Activated CD4-positive, alpha-beta T cell treated with anti-CD3 and anti-CD28 coated beads, Interleukin-2, amount 50 U/mL, for 4 hours (primary cell): ENCODE measurements at places on chromosomes 2 and 18.
A peak's percentile ranks its signal among the peaks of the same experiment; 100 is the strongest.

- DNase-seq: no peak
Observed at GRCh38 chr2:12881952-12882351, 165.2 kb downstream of the TRIB2 start.

DNA sequence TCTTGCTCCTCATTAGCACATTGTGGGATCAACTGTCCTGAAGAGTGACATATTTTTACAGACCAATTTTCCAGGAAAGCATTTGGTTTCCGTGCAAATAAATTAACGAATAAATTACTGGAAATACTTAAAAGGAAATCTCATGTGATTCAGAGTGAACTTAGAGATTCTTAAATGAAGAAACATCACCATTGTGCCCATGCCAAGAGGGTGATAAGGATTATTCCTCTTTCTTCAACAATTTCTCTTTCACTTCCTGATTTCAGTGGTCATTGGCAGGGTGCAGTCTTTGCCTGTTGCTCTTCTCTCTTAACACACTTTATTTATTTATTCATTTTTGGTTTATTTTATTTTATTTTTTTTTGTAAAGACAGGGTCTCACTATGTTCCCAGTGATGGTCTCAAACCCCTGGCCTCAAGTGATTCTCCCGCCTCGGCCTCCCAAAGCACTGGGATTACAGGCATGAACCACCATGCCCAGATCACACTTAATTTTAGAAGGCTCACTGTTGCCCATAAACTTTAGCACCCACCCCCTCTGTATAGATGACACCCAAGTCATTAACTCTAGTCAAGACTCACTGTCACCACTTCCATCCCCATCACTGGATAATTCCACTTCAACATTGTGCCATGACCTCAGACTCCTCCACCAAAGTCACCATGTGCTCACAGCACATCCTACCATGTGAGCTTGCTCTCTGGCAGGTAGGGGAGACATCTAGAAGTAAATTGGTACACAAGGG lies 92.6 kb upstream of the CERS6 start:
- DNase-seq: no peak

- DNase-seq: no peak
Observed at GRCh38 chr2:171345971-171346722, 87.6 kb downstream of the METTL8 start.

GRCh38 chr2:65144571-65144970 lies 14.7 kb upstream of the RAB1A start:
- no peak for DNase-seq

- DNase-seq: no peak
Observed at GRCh38 chr2:53987336-53987921, 16.6 kb upstream of the PSME4 start.

GRCh38 chr2:205769495-205769850 lies 87.2 kb downstream of the NRP2 start:
- DNase-seq: no peak

GRCh38 chr2:85089585-85089984 lies 43.6 kb upstream of the TCF7L1 start:
- no peak for DNase-seq

DNA sequence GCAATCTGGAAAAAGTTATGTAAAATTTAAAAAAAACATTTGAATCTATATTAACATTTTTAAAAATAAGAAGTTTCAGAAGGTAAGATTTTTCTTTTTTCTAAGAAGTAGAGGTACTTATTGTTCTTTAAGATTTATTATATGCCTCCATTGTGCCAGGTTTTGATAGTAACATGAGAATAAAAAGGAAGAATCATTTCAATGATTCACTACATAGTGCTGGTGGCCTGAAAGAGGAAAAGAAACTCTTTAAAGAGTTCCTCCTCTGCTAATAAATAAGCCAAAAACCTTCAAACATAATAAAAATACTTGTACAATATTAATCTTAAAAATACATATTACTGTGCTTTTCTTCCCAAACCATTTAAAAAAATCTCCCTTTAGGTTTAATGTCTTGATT lies 69.0 kb downstream of the ANKRD44 start:
- DNase-seq: no peak

DNA sequence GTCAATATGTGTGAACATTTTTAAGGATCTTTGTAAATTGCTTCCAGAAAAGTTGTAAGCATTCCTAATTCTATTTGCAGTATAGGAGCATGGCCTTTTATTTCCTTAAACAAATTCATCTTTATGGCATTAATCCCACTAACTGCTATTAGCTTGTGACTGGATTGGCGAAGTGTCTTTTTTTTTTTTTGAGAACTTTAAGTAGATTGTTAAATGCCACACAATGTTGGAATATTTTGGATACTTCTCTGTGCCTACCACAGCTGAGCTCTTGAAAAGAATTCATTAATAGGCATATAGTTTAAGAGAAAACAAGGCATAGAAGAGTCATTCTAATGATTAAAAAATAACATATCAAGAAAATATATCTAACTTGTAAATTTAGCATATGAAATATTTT lies 129.7 kb downstream of the LAMA3 start:
- no peak for DNase-seq

GRCh38 chr2:230666885-230667712 lies 45.5 kb upstream of the CAB39 start:
- no peak for DNase-seq

- DNase-seq: no peak
Observed at GRCh38 chr2:235553696-235554100, 59.9 kb downstream of the AGAP1 start.

DNA sequence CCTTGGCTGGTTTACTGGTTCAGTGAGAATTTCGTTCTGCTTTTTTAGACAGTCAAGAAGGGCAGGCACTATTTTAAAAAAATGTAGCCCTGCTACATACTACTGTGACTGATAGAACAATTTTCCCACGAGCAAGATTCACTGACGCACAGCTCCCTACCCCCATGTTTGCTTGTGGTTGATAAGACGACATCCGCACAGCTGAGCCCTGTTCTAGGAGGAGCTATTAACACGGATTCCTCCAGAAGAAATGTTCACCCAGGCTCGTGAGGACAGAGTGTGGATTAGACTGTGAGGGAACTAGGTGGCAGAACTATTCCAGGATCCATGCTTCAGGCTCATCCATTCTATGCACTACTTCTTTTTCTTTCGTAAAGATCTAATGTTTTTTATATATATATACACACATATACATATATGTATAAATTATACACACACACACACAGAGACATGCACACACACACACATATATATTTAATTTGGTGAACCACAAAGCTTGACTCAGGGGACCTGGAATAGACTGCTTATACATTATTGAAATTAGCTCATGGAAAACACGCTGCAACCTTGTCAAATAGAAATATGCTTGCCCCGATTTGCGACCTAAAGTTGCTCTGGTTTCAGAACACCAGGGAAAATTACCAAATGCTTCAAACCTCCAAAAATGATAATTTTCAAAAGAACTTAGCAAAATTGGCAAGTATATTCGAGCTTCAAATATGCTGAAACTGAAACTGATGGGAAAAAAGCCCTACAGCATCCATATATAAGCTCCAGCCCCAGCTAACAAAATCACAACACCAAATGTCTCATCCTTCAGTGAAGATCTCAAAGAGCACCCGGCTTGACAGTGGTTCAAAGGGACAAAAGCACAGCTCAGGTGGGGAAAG lies 370.4 kb downstream of the SOCS6 start:
- DNase-seq: peak; percentile 35

DNA sequence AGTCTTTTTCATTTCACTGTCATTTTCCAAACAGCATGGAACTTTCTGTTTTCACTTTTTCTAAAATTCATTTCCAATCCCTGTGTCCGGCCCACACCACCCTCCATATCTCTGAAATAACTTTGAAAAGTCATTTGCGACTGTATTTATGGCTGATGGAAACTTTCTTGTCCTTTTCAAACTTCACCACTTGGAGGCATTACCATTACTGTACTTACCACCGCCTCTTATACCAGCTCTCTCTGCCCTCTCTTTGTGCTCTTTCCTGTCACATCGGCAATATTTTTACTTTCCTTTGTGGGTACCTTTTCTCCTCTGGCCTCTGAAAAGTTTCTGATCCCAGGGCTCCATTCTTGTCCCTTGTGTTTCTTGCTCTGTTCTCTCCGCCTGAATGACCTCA lies 39.5 kb upstream of the IL1RL1 start:
- DNase-seq: no peak

DNA sequence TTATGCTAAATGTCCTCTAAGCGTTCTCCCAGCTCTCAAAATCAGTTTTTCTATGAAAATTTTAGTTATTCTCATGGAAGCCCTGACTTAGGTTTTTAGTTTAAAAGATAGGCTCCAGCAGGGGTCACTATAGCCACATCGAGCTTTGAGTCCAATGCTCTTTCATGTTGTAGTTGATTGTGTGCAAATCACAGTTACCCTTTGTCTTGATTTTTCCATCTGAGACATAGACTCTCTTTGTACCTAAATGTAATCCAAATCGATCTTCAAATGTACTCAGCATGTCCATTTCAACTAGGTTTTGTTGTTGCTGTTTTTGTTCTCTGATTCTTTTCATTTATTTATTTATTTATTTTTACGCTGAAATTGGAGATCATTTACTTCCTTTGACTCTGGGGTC lies 26.4 kb upstream of the MSTN start:
- peak; percentile 14 for DNase-seq

DNA sequence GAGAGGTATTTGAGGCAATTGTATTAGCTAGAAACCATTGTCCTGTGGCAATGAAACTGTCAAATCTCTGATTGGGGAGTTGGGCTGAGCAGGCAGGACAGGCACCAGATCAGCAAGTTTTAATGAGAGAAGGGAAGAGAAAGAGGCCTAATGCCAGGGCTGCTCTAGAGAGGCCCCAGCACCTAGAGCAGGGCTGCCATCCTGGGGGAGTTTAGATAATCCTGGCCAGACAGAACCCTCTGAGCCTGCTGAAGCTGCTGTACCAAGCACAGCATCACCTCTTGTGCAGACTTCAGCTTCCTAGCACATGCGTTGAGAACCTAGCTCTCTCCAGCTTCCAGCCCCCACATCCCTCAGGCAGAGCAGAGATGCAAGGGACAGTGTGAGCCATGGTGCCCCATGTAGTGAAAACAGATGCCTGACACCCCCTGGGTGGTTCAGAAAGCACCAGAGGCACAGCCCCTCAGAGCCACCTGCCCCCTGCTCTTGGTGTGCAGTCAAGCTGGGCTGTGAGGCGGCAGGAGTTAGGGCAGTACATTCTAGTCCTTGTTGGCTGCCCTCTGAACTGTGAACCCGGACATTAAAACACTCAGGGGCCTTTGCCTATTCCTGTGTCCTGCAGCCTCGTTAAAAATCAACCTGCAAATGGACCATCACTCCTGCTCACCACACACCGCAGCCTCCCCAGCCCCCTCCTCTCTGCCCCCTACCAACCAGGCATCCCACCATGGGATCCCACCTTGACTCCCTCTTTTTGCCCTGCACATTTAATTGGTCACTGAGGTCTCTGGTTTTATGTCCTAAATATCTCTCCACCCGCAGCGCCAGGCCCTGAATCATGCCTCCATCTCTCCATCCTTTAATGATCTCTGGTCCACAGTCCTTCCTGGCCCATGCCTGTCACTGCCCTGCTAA lies 52.7 kb downstream of the ADD2 start:
- DNase-seq: no peak

DNA sequence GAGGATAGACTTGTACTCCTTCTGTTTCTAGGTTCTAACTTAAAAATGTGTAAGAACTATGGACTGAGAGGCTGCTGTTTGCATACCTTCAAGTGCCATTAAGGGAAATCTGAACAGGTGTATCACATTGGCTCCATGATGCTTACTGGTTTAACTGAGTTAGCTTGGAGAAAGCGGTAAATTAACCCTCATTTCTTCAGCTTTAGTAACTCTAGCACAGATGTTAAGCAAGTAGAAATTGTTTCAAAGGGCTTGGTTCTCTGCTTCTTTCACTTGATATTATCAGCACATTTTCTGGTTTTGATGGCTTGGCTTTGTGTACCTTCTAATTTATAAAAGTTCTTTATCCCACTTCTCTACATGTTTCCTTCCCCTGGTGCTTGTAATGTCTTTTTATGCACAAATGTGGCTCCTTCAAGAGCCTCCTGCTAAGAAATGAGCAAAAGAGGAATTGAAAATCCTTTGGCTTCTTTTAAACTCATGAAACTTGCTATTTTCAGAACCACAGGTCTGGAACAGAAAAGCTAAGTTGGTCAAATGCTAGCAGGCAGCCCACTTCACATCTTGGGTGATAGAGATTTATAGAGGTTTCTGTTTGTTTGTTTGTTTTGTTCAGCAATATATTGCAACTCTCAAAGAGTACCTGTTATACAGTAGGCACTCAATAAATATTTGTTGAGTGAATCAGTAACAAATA lies 249.9 kb upstream of the THUMPD2 start:
- no peak for DNase-seq

- no peak for DNase-seq
Observed at GRCh38 chr18:24868760-24869237, 408.4 kb downstream of the HRH4 start.

GRCh38 chr2:240705204-240705791 lies 13.6 kb downstream of the AQP12A start:
- no peak for DNase-seq

DNA sequence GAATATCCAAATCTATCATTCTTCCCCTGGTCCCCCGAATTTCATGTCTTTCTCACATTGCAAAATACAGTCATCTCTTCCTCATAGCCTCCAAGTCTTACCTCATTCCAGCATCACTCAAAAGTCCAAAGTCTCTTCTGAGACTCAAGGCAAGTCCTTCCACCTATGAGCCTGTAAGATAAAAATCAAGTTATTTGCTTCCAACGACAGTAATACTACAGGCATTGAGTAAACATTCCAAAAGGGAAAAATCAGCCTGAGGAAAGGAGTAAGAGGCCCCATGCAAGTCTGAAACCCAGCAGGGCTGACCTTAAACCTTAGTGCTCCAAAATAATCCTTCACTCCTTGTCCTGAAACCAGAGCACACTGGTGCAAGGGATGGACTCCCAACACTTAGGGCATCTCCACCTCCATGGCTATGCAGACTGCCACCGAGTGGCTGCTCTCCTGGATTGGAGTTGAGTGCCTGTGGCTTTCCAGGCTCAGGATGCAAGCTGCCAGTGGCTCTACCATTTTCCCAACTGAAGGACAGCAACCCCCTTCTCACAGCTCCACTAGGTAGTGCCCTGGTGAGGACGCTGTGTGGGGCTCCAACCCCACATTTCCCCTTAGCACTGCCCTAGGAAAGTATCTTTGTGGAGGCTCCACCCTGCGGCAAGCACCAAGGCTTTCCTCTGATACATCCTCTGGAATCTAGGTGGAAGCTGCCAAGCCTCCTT lies 16.3 kb downstream of the DTNA start:
- no peak for DNase-seq

DNA sequence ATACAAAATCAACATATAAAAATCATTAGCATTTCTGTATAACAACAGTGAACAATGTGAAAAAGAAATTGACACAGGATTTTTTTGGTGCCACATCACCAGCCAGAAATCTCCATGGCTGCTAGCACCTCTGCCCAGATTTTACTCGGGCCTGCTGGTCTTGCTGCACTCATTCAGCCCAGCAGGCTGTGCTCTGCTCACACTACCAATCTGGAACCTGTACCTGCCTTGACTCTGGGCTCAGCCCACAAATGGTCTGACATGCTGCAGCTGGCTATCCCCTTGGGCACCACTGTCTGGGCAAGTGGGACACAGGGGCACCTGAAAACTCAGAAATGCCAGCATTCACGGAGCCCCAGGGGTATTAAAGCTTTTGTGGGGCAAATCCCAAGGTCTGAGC lies 392.5 kb upstream of the NRXN1 start:
- DNase-seq: no peak

- DNase-seq: no peak
Observed at GRCh38 chr2:10371441-10372196, 68.9 kb downstream of the HPCAL1 start.
